ENCODE measurements at places on chromosomes 5 and 9.

- peaks cover 6% of the 10 kb centered on the region for H3K4me1 ChIP-seq
- peaks cover 64% of the 10 kb centered on the region for H3K27me3 ChIP-seq
- no peak overlapping the region for H3K27ac ChIP-seq
- H3K36me3 ChIP-seq: peaks cover 3% of the 10 kb centered on the region
- no peak for DNase-seq
Measured at GRCh38 chr5:176736931-176737745, 73.2 kb upstream of the UNC5A start.

GRCh38 chr9:124765439-124765835 lies 5.7 kb downstream of the NR6A1 start:
- no peak for DNase-seq
- H3K4me1 ChIP-seq: peaks cover 9% of the 10 kb centered on the region
- H3K36me3 ChIP-seq: peaks cover 2% of the 10 kb centered on the region

GRCh38 chr5:55724281-55724680 lies 12.2 kb upstream of the SLC38A9 start:
- peaks cover 3% of the 10 kb centered on the region for H3K27me3 ChIP-seq
- H3K36me3 ChIP-seq: peaks cover 3% of the 10 kb centered on the region
- no peak overlapping the region for H3K4me3 ChIP-seq

DNA sequence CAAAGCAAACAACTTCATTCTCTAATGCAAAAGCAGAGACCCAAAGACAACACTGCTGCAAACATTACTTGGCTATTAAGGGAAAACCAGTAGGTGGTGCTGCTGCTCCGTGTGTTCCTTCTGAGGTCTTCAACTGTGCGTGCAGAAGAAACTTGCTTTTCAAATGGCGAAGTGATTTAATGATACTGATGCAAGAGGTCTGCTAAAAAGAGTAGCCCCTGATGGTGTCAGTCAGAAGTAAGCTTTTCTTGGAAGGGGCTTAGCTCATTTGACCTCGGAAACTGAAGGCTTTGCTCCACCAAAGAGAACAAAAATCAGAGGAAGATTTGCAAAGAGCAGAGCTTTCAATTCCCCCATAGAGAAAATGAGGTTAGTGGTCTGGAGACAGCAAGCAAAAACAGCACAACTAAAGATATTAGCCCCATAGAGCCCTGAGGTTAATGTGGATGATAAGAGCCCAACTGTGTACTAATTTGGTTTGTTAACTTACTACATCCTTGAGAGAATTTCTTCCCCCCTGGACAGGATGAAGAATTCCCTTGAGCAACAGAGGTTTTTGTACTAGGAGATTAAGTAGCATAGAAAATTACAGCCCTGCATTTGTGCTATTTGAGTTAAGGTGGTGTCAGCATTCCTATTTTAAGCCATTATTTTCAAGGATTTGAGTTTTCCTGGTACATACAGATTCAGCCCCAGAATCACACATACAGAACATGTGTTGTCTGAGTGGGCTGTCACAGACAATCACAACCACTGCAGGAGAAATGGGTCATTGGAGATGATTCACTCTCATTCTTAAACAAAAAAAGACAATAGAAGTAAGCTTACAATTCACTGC lies 153.2 kb upstream of the C9orf72 start:
- H3K4me3 ChIP-seq: no peak overlapping the region
- DNase-seq: no peak
- no peaks in the 10 kb centered on the region for H3K36me3 ChIP-seq
- H3K27ac ChIP-seq: no peak overlapping the region

DNA sequence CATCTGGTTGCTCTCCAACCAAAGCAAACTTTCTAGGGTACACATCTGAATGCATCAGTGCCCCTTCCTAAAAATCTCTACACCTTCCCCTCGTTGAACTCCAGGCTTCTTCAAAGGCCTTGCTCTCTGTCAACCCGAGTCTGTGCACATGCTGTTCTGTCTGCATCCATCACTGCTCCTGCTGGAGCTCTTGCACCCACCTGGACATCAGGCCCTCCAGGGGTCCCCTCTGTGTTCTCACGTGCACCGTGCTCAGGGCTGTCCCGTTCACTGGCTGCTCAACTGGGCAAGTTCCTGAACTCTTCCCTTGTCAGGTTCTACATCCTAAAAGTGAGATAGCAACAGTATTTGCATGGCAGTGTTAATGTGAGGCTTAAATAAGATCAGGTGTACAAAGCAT lies 62.7 kb upstream of the ANGPTL2 start:
- H3K4me3 ChIP-seq: no peak overlapping the region
- DNase-seq: no peak
- H3K27me3 ChIP-seq: no peaks in the 10 kb centered on the region
- H3K36me3 ChIP-seq: peaks cover 4% of the 10 kb centered on the region
- no peaks in the 10 kb centered on the region for H3K4me1 ChIP-seq

- H3K36me3 ChIP-seq: peaks cover 3% of the 10 kb centered on the region
- no peak overlapping the region for H3K4me3 ChIP-seq
- H3K27me3 ChIP-seq: no peaks in the 10 kb centered on the region
Measured at GRCh38 chr9:96038914-96039313, 163.4 kb downstream of the ERCC6L2 start.

DNA sequence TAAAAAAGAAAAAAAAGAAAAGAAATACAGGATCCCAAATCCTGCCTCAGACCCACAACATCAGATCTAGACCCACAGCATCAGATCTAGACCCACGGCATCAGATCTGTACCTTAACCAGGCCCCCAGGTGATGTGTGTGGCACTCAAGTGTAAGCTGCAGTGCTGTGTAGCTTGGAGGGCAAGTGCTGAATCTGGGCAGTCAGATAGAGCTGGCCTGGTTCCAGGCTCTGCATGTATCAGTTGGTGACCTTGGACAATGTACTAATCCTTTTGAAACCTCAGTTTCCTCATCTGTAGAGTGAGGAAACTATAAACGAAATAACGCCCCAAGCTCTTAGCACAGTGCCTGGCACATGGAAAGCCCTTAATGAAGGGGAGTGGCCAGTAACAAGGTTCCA lies 16.7 kb downstream of the COL15A1 start:
- peaks cover 62% of the 10 kb centered on the region for H3K27me3 ChIP-seq
- no peak overlapping the region for H3K27ac ChIP-seq
- no peaks in the 10 kb centered on the region for H3K36me3 ChIP-seq
- DNase-seq: no peak

- H3K36me3 ChIP-seq: peaks cover 23% of the 10 kb centered on the region
- peaks cover 47% of the 10 kb centered on the region for H3K4me1 ChIP-seq
- peak overlapping the region; percentile 83 for H3K27ac ChIP-seq
- peak overlapping the region; percentile 85 for H3K4me3 ChIP-seq
- no peaks in the 10 kb centered on the region for H3K27me3 ChIP-seq
Measured at GRCh38 chr9:36191686-36192085, 965 bp downstream of the CLTA start.

- no peak overlapping the region for H3K27ac ChIP-seq
- DNase-seq: no peak
- H3K4me1 ChIP-seq: no peaks in the 10 kb centered on the region
- no peak overlapping the region for H3K4me3 ChIP-seq
Measured at GRCh38 chr5:54822324-54822687, 163.1 kb downstream of the ESM1 start.

- H3K27ac ChIP-seq: no peak overlapping the region
- no peak overlapping the region for H3K4me3 ChIP-seq
- no peaks in the 10 kb centered on the region for H3K36me3 ChIP-seq
- H3K27me3 ChIP-seq: peaks cover 52% of the 10 kb centered on the region
Measured at GRCh38 chr9:91489361-91489899, 65.8 kb upstream of the NFIL3 start.

GRCh38 chr5:180169248-180170105 lies 39.5 kb downstream of the RASGEF1C start:
- no peak overlapping the region for H3K27ac ChIP-seq
- H3K27me3 ChIP-seq: peaks cover 26% of the 10 kb centered on the region
- no peaks in the 10 kb centered on the region for H3K4me1 ChIP-seq

GRCh38 chr5:176870110-176870591 lies 29.0 kb downstream of the HK3 start:
- H3K27me3 ChIP-seq: peaks cover 22% of the 10 kb centered on the region
- no peak overlapping the region for H3K4me3 ChIP-seq
- peak overlapping the region; percentile 57 for H3K27ac ChIP-seq
- DNase-seq: no peak

DNA sequence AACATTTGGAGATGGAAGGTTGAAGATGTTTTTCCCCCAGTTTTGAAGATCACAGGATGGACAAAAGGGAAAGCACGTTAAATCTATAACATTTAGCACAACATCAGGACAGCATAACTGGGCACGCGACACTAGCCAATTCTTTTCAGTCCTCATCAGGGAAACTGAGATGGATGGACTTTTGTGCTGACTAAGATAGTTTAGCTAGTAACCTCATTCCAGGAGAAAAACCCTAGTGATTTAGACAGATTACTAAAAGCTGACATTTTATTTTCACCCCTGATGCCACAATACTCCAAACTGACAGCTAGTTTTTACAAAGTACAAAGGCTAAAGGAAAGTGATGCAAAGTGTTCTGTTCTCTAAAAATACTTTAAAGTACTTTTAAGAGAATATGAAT lies 53.3 kb downstream of the EPB41L4B start:
- no peak overlapping the region for H3K4me3 ChIP-seq
- H3K36me3 ChIP-seq: no peaks in the 10 kb centered on the region
- peaks cover 19% of the 10 kb centered on the region for H3K27me3 ChIP-seq
- no peak overlapping the region for H3K27ac ChIP-seq
- no peak for DNase-seq

- no peak overlapping the region for H3K27ac ChIP-seq
Measured at GRCh38 chr9:106405871-106406435, 457.0 kb upstream of the ZNF462 start.

DNA sequence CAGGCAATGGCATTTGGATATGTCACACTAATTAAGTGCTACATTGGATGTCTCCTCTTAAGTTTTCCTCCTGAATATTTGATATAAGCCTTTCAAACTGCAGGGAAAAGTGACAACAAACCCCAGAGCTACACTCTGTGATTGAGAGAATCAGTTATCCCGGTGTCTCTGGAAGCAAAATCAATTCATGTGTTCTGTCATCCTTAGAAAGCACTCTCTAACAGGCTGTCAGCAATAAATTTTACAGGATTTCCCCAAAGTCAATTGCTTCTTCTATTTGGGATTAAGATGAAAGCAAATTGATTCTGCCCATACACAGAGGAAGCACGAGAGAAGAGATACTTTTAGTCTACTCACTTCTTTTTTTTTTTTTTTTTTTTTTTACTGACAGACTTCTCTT lies 332.4 kb downstream of the CDH18 start:
- DNase-seq: no peak
- H3K27me3 ChIP-seq: no peaks in the 10 kb centered on the region
- no peaks in the 10 kb centered on the region for H3K4me1 ChIP-seq
- H3K27ac ChIP-seq: no peak overlapping the region
- no peaks in the 10 kb centered on the region for H3K36me3 ChIP-seq

DNA sequence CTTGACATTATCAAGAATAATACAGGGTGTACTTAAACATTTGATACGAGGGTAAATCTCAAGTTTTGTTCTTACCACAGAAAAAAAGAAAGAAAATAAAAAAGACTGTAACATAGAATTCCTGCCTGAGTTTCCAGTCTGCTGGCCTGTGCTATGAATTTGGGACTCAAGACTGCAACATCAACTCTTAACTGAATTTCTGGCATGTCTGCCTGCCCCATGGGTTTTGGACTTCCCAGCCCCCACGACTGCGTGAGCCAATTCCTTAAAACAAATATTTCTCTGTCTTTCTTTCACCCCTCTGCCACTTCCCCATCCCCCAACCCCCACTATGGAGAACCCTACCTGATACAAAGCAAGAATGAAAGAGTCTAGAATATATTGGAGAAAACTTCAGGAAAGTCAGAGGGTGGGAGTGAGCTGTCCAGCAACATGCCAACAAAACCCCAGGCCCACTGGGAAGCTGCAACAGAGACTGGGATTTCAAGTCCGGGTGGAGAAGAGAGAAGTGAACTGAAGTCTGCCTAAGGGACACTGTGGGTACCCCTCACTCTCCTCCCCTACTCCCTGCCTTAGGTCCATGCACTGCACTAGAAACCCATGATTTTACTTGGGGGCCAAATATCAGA lies 43.0 kb downstream of the MARCHF3 start:
- DNase-seq: no peak
- no peak overlapping the region for H3K27ac ChIP-seq
- H3K27me3 ChIP-seq: no peaks in the 10 kb centered on the region

- no peak for DNase-seq
- no peak overlapping the region for H3K27ac ChIP-seq
- no peaks in the 10 kb centered on the region for H3K4me1 ChIP-seq
Measured at GRCh38 chr9:16335788-16336580, 534.5 kb downstream of the BNC2 start.

- no peaks in the 10 kb centered on the region for H3K27me3 ChIP-seq
- no peak for DNase-seq
- H3K4me1 ChIP-seq: peaks cover 18% of the 10 kb centered on the region
- H3K4me3 ChIP-seq: peak overlapping the region; percentile 70
Measured at GRCh38 chr5:100780376-100780870, 122.7 kb downstream of the ST8SIA4 start.

- peak overlapping the region; percentile 94 for H3K4me3 ChIP-seq
- no peaks in the 10 kb centered on the region for H3K27me3 ChIP-seq
- peak overlapping the region; percentile 99 for H3K27ac ChIP-seq
- peak; percentile 70 for DNase-seq
- H3K36me3 ChIP-seq: peaks cover 37% of the 10 kb centered on the region
- peaks cover 47% of the 10 kb centered on the region for H3K4me1 ChIP-seq
Measured at GRCh38 chr5:76402251-76402885, 717 bp upstream of the IQGAP2 start.

GRCh38 chr5:86885489-86886230 lies 267.9 kb downstream of the COX7C start:
- H3K36me3 ChIP-seq: no peaks in the 10 kb centered on the region
- H3K4me1 ChIP-seq: no peaks in the 10 kb centered on the region
- H3K27ac ChIP-seq: no peak overlapping the region
- H3K27me3 ChIP-seq: peaks cover 5% of the 10 kb centered on the region
- no peak for DNase-seq
- no peak overlapping the region for H3K4me3 ChIP-seq

DNA sequence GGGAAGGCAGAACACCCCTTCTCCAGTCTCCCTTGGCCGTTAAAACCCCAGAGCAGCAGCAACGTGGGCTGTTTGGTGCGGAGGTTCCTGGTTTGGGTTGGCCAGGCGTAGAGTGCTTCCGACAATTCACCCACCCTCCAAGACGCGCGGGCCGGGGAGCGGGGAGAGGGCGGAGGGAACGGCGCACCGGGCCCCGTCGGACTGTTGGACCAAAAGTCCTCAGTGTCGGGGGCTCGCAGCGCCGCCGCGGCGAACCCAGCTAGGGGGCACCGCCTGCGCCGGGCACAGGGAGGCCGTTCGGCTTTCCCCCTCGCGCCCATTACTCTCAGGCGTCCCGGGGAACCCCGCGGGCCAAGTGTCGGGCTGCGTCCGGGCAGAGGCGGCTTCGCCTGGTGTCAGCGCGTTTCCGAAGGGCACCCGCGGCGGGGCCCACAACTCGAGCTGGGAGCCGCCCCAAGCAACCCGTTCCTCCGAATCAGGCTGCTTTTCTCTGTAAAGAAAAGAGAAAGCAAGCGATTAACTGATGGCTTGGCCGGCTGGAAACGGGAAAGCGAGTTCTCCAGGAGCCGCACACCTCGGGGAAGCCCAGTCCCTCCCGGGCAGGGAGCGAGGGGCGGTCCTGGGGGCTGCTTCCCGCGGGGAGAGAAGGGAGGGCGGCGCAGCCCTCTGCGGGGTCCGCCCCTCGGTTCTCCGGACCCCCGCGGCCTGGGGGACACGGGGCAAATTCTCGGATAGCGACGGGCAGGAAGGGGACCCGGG lies 145.5 kb downstream of the ERCC6L2 start:
- H3K36me3 ChIP-seq: peaks cover 36% of the 10 kb centered on the region
- DNase-seq: peak; percentile 53
- peak overlapping the region; percentile 98 for H3K27ac ChIP-seq
- H3K4me3 ChIP-seq: peak overlapping the region; percentile 90
- H3K27me3 ChIP-seq: no peaks in the 10 kb centered on the region
- H3K4me1 ChIP-seq: peaks cover 59% of the 10 kb centered on the region

All from effector memory CD8-positive, alpha-beta T cell (primary cell).